CD4-positive, CD25-positive, alpha-beta regulatory T cell (primary cell): ENCODE measurements at places on chromosomes 16 and 17.
A peak's percentile ranks its signal among the peaks of the same experiment; 100 is the strongest.

DNA sequence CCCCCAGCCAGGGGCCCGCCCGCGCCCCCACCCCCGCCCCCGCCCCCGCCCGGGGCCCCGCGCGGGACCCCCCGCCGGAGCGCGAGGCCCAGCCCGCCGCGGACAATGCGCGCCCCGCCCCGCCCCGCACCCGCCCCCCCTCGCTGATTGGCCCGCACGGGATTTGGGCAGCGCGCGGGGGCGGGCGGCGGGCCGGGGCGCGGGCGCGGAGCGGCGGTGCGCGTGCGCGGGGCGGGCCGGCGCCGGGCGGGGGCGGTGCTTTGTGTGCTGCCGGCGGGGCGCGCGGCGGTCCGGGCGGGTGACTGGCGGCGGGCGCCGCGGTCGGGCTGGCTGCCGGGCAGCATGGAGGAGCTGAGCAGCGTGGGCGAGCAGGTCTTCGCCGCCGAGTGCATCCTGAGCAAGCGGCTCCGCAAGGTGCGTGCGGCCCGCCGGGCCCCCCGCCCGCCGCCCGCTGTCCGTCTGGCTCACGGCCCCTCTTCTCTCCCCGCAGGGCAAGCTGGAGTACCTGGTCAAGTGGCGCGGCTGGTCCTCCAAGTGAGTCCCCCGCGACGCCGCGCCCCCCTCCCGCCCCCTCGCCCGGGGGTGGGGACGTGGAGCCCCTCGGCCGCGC lies at the start of gene CBX2:
CBX2 (plus strand) TSS at position 255 of the 610 bp plus-strand sequence; CDS start at position 343, 88 bp downstream.
- peak; percentile 72 for DNase-seq

DNA sequence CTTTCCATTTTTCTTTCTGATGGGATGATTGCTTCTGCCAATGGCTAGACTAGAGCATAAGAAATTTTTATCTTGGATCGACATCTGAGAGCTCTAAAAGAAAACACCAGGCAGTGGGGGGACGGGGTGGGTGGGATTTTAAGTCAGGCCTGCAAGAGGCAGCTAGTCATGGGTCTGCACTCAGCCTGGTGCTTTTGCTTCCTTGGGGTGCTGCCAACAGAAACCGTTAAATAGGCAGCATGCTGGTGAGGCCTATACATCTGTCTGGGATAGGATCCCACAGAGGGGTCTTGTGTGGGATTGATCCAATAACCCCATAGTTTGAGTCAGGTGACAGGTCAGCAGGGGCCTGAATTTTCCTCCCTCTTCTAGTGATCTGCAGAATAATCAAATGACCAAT lies 26.9 kb downstream of the ZNRF1 start:
- no peak for DNase-seq

GRCh38 chr16:22189473-22190080 lies 16.5 kb upstream of the EEF2K start:
- no peak for DNase-seq

- no peak for DNase-seq
Observed at GRCh38 chr16:14315683-14316320, 244.7 kb downstream of the MRTFB start.

DNA sequence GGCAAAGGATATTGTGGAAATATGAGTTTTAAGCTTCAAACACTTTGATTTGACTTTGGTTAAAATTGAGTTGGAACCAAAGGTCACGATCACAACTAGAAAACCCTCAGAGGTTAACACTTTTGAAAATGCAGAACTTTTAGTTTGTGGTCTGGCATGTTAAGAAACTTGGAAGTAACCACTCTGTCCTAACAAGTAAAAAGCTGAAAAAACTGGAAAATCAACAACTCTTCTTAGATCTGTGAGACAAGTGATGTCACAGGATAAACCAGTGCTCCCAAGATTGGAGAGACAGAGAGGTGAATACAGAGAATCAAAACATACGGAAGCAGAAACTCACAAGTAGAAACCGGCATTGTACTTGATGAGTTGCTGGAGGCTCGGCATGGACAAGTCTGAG lies 17.4 kb downstream of the MFSD6L start:
- no peak for DNase-seq

GRCh38 chr17:62618647-62619416 lies 8.6 kb upstream of the MRC2 start:
- no peak for DNase-seq
